ENCODE measurements at places on chromosomes 1 and 21.

DNA sequence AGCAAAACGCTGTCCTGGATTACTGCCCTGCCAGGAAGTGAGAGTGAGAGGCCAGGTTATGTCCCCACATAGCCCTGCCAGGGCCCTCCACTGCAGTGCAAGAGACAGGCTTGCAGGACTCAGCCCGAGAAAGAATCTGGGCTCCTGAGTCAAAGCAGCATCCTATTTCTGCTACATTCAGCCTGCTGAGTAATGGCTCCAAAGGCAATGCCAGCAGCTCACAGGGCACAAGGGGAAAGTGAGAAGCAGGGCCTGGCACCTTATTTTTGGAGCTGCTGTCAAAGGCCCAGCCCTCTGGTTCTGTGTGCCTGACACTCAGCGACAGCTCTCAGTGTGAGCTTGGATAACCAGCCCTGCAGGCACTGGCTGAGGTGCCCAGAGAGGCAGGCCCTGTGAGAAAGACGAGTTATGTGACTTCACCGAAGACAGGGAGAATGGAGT, 83.9 kb downstream of the DTL start:
- DNase-seq: no peak

DNA sequence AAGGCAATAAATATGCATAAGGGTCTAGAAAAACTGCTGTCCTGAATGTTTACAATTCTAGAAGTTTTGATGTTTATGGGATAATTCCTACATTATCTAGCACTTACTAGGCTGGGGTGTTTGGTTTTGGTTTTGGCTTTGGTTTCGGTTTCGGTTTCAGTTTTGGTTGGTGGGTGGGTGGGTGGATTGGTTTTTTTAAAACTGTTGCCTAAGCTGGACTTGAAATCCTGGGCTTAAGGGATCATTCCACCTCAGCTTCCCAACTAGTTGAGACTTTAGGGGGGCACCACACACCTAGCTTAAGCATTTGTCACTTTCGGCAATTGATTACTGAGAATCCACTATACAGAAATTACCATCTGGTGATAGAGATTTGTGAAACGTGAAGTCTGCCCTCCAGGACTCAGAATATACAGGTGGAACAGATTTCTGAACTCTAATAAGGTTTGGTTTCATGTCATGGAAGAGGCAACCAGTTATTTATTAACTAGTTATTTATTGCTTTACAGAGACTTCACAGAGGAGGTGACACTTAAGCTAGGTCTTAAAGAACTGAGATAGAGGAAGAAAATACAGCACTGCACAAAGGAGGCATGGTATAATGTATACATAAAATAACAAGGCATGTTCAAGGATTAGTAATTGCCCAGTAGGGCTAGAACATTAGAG, 69.6 kb downstream of the PIK3R3 start:
- no peak for DNase-seq

- DNase-seq: no peak
Measured at GRCh38 chr1:25688390-25689119, 72.0 kb downstream of the MAN1C1 start.

GRCh38 chr1:201739492-201740085, 89.4 kb upstream of the IPO9 start:
- DNase-seq: peak; percentile 38

GRCh38 chr1:150761801-150762200, 3.8 kb downstream of the CTSS start:
- DNase-seq: no peak

- no peak for DNase-seq
Measured at GRCh38 chr1:219155135-219155534, 18.5 kb upstream of the LYPLAL1 start.

DNA sequence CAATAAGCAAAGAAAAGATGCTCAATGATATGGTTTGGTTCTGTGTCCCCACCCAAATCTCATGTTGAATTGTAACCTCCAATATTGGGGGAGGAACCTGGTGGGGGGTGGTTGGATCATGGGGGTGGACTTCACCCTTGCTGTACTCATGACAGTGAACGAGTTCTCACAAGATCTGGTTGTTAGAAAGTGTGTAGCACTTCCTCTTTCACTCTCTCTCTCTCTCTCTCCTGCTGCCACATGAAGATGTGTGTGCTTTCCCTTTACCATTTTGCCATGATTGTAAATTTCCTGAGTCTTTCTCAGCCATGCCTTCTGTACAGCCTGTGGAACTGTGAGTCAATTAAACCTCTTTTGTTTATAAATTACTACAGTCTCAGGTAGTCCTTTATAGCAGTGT, 248.4 kb downstream of the HHIPL2 start:
- no peak for DNase-seq

GRCh38 chr1:48688102-48688760, 88.5 kb downstream of the BEND5 start:
- no peak for DNase-seq

GRCh38 chr1:98030976-98031375, 110.1 kb upstream of the DPYD start:
- no peak for DNase-seq
